Retinal pigment epithelial cell (primary cell): ENCODE measurements at places on chromosomes 3 and 15.
A peak's percentile ranks its signal among the peaks of the same experiment; 100 is the strongest.

GRCh38 chr3:52495777-52496602 is 852 bp downstream of the STAB1 start:
- no peak for DNase-seq

- no peak for DNase-seq
Measured at GRCh38 chr3:60643831-60644230, 607.4 kb downstream of the FHIT start.

GRCh38 chr3:114994554-114995341 is 152.3 kb downstream of the ZBTB20 start:
- DNase-seq, result no peak

- peak; percentile 29 for DNase-seq
Measured at GRCh38 chr3:148648685-148649352, 48.9 kb upstream of the AGTR1 start.

DNA sequence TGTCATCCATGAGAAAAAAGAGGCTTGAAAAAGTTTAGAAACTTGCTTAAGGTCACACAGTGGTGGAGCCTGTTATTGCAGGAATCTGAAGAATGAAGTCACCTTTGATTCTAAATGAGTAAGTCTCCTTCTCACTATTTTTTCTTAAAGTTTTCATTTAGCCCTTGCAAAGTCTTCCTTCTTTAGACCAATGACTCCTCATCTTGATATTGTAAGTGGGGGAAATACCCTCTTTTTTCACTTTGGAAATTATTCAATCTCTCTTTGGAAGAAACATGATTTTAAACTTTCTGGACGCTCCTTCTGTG is 787 bp upstream of the SLMAP start:
- DNase-seq, result peak; percentile 76

GRCh38 chr15:40239693-40240618 is 1.1 kb downstream of the PAK6 start:
- DNase-seq, result no peak
